Stimulated activated CD4-positive, alpha-beta T cell treated with anti-CD3 and anti-CD28 coated beads, Interleukin-4, amount 100 ng/mL, for 48 hours (primary cell): ENCODE measurements at places on chromosomes 16 and 17.

DNA sequence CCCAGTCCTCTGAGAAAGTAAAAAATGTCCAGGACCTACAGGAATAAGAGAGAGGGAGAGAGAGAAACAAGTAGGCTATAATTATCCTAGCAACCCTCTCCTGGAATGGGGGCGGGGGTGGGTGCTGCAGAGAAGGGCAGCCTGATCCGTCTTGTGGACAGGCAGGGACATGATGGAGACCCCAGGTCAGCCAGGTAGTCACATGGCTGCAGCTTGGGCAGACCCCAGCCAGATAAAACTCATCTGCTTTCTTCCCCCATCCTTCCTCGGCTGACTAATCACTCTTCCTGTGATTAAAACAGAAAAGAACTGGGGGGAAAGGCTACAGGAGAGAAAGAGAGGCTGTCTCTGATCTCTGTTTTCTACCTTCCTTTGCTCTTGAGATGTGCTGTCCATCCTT lies 32.6 kb downstream of the COPZ2 start:
- no peak for DNase-seq

DNA sequence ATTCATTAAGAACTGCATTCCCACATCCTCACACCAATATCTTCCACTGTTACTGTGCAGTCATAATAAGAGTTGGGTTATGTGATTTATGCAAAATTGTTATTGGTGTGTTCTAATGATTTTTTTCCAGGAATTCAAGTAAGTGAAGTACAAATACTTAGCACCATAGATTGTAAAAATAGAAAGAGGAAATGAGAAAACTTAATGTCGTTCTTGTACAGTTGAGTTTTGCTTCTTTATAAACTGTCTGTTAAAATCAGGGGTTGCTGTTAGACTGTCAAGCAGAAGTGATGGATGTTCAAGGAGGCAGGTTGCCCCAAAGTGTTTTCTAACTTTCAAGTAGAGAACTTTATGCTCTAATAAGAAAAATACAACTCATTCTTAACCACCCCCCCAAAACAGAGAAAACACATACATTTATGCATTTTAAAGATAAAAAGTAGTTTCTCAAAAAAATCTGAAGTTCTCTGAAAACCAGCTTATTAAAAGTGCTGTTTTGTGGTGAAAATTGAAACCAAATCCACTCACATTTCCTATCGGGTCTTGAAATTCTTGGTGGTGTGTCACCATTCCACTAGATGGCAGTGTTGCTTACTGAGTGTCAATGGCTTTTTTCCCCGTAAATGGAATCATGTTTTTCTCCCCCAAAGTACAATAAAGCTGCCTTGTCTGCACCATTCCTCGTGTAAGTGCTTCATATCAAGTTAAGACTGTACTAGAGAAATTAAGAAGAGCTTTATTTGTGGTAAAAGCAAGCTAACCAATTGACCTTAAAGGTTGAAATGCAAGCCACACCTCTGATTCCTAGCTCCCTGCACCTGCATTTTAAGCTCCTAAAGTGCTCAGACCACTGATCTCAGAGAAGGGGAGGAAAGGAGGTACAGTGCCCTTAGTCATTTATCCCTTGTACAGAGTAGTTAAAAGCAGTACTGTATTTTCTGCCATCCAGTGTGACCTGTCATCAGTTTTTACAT lies 4.7 kb upstream of the IGSF6 start:
- DNase-seq, result no peak

DNA sequence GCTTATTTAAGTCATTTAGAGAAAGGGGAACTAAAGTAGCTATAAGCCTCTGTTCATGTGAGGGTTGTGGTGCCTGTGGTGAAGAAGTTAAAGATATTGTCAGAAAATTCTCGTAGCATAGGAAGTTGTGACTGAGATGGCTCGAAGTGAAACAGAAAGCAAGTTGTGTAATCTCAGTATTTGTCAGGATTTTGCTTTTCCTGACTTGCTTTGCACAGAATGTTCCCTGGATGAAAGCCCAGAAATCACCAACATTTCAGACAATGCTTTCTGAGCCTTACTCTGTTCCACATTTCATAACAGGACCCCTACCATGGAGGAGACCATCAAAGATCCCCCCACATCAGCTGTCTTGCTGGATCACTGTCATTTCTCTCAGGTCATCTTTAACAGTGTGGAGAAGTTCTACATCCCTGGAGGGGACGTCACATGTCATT lies 10.6 kb downstream of the CALCOCO2 start:
- DNase-seq, result no peak

DNA sequence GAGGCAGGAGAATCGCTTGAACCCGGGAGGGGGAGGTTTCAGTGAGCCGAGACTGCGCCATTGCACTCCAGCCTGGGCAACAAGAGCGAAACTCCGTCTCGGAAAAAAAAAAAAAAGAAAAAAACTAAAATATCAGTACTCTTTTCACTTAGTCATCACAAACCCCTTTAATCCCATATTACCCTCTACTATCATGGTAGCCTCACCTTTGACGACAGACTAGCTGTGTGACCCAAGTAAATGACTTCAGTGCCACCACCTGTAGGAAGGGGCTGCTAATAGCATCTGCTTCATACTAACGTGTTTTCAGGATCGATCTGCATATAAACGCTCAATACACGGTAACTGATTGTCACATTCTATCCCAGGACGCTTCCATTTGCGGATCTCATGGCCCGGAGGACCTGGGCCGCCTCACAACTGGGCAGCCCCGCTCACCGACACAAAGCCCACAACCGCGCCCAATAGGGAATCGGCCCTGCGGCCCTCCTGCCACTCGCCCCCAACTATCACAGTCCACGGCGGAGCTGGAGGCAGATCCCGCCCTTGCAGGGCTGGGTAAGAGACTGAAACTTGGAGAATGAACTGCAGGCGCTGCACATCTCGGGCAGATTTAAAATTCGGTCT lies 1.1 kb upstream of the ZNF263 start:
- DNase-seq, result no peak

- DNase-seq, result no peak
Measured at GRCh38 chr17:40921026-40921425, 16.4 kb downstream of the KRT23 start.

DNA sequence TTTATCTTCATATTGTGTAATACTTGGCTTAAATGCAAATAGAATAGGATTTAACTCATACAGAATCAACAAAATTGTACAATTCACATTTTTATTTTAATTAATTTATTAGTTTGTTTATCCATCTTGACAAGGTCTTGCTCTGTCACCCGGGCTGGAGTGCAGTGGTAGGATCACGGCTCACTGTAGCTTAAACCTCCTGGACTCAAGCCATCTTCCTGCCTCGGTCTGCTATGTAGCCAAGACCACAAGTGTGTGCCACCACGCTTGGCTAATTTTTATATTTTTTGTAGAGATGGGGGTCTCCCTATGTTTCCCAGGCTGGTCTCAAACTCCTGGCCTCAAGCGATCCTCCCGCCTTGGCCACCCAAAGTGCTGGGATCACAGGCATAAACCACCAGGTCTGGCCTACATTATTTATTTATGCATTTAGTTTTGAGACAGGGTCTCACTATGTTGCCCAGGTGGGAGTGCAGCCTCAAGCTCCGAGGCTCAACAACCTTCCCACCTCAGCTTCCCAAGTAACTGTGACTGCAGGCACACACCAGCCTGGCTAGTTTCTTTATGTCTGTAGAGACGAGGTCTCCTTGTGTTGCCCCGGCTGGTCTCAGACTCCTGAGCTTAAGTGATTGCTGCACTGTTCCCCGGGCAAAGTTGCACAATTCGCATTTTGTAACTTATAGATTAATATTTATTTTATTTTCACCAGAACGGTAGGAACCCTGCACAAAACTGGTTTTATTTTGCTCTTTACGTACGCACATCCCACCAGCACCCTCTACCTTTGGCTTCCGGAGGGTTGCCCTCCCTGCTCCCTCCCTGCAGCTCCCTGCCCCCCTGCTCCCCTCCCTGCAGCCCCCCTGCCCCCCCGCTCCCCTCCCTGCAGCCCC lies 4.9 kb downstream of the DPEP1 start:
- no peak for DNase-seq

GRCh38 chr16:1923299-1924034 lies 5.3 kb upstream of the HS3ST6 start:
- DNase-seq, result no peak

- DNase-seq, result no peak
Measured at GRCh38 chr17:83203472-83204221, 124.2 kb downstream of the METRNL start.

GRCh38 chr16:74249846-74250245 lies 46.8 kb upstream of the PSMD7 start:
- DNase-seq, result no peak

GRCh38 chr17:83080858-83081683 lies 1.7 kb downstream of the METRNL start:
- no peak for DNase-seq

DNA sequence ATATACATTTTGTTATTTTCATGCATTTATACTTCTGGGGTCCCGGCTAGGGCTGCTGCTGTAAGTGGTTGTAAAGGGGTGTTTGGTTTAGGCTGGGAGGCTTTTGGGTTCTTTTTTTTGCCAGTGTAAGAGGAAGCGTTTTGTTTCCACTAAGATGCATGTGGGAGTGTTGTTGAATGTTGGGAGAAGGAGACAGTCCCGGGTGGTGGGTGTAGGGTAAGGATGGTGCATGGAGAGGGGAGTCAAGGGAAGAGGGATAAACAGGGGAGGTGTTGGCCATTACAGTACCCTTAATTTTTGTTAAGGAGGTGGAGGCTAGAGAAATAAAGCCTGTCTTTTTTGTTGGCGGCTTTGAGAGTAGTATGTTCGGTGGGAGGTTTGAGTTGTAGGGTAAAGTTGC lies 8.4 kb upstream of the ZNF747 start:
- no peak for DNase-seq

- no peak for DNase-seq
Measured at GRCh38 chr17:10126616-10127501, 71.5 kb downstream of the GAS7 start.

DNA sequence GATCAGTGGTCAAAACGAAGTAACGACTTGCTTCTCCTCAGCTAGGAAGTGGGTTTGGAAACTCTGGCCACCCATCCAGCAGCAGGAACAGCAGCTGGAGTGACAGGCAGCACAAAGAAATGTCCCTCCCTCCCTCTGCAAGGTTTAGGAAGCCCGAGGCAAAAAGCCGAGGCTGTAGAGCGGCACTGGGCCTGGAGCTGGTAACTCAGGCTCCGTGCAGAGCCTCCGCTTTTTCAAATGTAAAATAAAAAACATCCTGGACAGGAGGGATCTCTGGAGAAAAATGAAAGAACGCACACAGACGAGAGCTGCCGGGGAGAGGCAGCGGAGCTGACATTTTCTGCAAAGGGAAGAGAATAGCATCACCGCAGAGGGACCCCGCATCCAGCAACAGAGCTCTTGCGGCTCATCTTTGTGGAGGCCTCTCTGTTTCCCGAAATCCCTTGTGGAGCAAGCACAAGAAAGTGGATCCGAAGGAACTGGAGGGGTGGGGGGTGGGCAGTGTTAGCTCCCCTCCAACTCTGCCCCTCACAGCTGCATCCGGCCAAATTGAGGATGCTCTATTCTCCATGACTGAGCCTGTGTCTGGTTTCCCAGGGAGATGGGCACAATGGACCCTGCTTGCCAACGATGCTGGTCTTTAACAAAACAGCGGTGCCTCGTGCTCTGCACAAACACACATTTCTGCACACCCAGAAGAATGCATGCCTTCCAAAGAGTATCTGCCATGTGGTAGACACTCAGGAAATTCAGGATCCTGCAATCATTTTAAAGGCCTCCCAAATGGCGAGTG lies 335.5 kb upstream of the ZFHX3 start:
- DNase-seq, result no peak

DNA sequence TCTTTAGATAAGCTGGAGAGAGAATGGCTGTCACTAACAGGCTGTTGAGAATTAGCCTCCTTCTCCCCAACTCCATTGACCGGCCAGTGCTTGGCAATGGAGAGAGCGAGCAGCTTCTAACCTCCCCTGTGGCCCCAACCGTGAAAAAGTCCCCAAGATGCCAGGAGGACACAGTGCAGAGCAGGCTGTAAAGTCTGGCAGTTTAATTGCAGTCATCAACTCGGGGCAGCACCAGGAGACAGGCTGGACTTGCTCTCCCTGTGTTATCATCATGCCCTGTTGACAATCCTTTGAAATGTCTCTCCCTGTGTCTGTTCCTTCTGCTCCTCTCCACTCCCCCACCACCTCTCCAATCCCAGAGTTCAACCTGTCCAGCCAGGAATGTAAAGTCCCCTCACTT lies 705 bp upstream of the CDRT4 start:
- no peak for DNase-seq

- peak; percentile 61 for DNase-seq
Measured at GRCh38 chr16:69396187-69397061, 10.6 kb upstream of the TERF2 start.

DNA sequence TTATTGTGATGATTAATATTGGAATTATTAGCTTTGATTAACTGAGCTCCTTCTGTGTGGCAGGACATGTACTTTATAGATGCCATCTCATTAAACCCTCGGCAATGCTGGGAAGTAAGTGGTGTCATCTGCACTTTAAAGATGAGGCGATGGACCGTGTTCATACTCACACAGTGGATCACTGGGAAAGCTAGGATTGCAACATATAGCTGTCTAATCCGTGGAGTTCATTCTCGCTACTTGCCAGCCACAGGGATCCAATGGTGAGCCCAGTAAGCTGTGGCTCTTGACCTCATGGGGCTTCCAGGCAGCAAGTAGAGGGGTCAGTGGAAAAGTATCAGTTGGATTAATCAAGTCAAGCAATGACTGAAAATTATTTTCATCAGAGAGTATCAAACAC lies 587.9 kb downstream of the CDH13 start:
- DNase-seq, result no peak

DNA sequence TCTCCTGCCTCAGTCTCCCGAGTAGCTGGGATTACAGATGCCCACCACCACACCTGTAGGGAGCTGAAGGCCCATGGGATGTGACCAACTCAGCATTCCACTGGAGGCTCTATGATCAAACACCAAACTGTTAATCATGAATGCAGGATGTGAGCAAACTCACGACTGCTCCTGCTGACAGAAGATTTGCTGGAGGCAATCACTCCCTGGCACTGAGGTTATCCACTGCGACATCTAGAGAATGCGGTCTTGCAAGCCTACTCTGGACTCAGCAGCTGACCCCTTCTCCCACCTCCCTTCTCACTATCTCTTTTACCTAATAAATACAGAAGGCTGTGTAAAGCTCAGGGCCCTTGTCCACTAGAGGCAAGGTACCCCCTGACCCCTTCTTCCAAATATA lies 4.9 kb downstream of the TEX14 start:
- DNase-seq, result no peak

DNA sequence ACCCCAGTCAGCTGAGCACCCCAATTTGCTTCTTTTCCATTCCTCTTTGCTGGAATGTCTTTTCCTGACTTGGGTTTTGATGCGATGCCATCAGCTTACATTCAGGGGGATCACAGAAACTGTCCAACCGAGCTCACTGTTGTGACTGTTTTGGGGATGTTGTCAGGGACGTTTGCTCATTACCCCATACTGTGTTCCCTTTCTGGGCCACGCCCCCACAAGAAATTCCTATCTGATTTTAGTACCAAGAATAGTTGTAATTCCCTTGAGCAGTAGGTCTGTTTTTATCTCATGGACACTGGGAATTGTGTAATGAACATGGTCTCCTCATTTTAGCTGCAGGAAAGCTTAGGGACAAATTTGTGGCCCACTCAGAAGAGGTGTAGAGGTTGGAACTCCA lies 2.6 kb upstream of the NTN1 start:
- DNase-seq, result no peak

- DNase-seq, result peak; percentile 82
Measured at GRCh38 chr17:81702934-81703746, at the start of gene MRPL12. Gene MRPL12 (plus strand): TSS chr17:81703367. CDS start chr17:81703502, 135 bp downstream.

GRCh38 chr16:31427441-31428278 lies 500 bp downstream of the COX6A2 start:
- DNase-seq, result peak; percentile 30
